PC-3 (cell line): ENCODE measurements at places on chromosomes 11 and 22. TPM values are rescaled to one million over a fixed set of nuclear protein-coding genes. Genes with fewer than 3 reads are reported as not detected.
A peak's percentile ranks its signal among the peaks of the same experiment; 100 is the strongest.

GRCh38 chr11:27204529-27204928, 158.5 kb downstream of the CCDC34 start:
- H3K27me3 ChIP-seq, result no peaks in the 10 kb centered on the region
- H3K4me3 ChIP-seq, result no peak overlapping the region
- no peaks in the 10 kb centered on the region for H3K36me3 ChIP-seq
- no peak overlapping the region for H3K27ac ChIP-seq
- DNase-seq, result peak; percentile 20

GRCh38 chr11:66242095-66242765, 26.2 kb upstream of the RAB1B start:
- H3K27ac ChIP-seq, result no peak overlapping the region
- H3K36me3 ChIP-seq, result peaks cover 8% of the 10 kb centered on the region; the same call in 1 of the 2 replicates
- no peak for DNase-seq
- H3K4me3 ChIP-seq, result no peak overlapping the region
- no peaks in the 10 kb centered on the region for H3K27me3 ChIP-seq

DNA sequence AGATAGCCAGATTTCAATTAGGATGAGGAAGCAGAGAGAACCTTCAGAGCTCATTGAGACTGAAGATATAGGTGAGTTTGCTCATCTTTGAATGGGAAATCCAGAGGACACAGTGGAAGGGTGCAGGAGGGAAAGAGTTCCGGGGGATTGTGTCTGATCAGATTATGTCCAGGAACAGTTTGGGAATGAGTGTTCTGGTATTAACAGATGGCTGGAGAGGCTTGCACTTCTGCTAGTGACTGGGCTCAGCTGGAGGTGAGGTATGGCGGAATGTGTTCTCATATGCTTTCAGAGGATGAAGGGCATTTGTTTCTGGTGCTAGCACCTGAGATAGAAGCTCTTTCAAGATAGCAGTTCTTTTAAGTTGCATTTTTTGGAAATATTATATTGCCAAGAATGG, 27.6 kb downstream of the ALKBH3 start:
- DNase-seq, result no peak
- no peaks in the 10 kb centered on the region for H3K4me1 ChIP-seq
- H3K27ac ChIP-seq, result no peak overlapping the region
- no peak overlapping the region for H3K4me3 ChIP-seq

DNA sequence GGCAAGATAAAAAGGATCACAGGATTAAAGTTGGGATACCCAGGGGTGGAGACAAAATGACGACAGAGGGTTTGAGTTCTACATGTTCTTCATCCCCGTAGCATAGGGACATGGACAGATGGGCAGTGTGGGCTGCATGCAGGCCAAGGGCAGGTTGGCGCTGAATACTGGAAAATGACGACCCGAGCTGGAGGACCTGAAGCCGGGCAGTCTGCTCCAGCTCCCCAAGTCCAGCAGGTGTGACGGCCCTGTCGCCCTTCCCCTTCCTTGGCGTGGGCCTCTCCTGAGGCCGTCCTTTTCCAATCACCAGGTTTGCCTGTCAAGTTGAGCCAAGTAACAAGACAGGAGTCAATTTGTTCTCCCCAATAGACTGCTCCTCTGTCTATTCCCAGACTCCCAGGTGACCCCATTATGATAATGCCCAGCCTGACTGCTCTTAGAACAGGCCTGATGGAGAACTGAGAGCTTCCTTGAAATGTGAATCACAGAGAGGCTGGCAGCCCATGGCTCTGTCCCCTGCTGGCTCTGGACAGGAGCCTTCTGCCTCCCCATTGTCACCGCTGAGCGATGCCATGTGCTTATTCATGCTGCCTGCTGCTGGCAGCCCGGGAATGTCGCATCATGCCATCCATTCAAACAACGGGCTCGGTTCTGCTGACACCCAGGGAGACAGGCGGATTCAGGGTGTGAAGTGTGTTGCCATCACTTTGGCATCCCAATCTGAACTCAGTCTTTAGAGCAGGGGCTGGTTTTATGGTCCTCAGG, 392.1 kb downstream of the NTM start:
- H3K4me3 ChIP-seq, result no peak overlapping the region
- H3K27me3 ChIP-seq, result peaks cover 51% of the 10 kb centered on the region
- no peak overlapping the region for H3K27ac ChIP-seq
- no peak for DNase-seq
- H3K36me3 ChIP-seq, result no peaks in the 10 kb centered on the region

DNA sequence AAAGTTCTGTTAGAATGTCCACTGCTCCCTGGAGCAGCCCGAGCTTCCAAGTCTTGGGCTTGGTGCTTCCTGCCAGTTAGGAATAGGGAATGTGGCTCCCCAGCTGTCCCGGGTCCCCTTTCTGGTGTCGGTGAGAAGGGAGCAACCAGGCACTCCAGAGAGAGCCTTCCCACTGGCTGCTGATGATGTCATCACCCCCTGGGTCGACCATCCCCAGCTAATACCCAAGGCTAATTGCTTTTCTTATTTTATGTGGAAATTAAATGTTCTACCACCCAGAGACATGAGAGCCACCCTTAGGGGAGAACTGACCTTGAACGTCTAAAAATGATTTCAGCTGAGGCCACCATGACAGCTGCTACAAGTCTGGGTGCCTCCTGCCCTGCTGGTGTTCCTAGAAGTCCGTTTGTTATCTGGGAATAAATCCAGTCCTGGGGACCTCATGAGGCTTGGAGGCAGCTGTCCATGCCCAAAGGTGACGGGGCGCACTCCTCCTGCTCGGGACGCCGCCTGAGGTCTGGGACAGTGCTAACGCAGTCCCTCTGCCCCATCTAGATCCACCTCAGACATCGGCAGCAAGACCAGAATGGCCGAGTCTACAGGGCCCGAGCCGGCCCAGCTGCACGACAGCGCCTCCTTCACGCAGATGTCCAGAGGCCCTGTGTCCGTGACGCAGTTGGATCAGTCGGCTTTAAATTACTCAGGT, 42.3 kb downstream of the C11orf91 start:
- H3K4me3 ChIP-seq, result no peak overlapping the region
- H3K36me3 ChIP-seq, result no peaks in the 10 kb centered on the region
- no peaks in the 10 kb centered on the region for H3K4me1 ChIP-seq
- H3K27me3 ChIP-seq, result no peaks in the 10 kb centered on the region
- no peak for DNase-seq

Gene POLD3
- 25.5 and 28.4 TPM in 2 replicates for total RNA-seq

DNA sequence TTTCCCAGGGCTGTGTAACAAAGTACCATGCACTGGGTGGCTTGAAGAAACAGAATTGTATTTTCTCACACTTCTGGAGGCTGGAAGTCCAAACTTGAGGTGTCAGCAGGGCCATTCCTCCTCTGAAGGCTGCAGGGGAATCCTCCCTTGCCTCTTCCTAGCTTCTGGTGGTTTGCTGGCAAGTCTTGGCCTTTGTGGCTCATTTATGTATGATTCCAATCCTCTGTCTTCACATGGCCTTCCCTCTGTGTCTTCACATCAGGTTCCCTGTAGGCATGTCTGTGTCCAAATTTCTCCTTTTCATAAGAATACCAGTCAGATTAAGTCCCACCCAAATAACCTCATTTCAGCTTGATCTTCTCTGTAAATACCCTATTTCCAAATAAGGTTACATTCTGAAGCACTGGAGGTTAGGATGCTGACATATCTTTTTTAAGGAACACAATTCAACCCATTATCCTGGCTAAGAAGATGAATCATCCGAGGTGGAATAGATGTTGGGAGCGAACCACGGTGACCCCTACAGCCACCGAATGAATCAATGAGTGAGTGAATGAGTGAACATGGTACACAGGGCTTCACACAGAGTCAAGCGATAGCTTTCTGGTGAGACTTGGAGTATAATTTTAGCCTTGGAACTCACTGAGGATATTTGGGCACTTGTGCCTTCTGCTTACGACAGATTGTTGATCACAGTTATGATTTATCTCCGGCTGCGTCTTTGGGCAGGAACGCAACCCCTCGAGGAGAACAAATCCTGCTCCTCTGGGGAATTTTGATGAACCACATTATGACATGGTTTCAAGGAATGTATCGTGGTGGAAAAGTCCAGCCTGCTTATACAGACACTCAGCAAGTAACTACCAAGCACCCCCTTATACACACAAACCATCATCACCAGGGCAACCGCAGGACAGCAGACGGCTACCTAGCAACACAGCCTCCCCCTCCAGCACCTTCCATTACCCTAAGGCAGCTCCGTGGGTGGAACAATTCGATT, 34.3 kb upstream of the MICAL2 start:
- H3K27me3 ChIP-seq, result no peaks in the 10 kb centered on the region
- peak overlapping the region; percentile 97 for H3K27ac ChIP-seq
- no peaks in the 10 kb centered on the region for H3K36me3 ChIP-seq
- peaks cover 38% of the 10 kb centered on the region for H3K4me1 ChIP-seq
- no peak overlapping the region for H3K4me3 ChIP-seq
- peak; percentile 52 for DNase-seq

Gene TSSK2
- 0.17 TPM in 1 of 2 replicates, not detected in the other for total RNA-seq

Gene EED
- 17.6 and 19.4 TPM in 2 replicates for total RNA-seq

DNA sequence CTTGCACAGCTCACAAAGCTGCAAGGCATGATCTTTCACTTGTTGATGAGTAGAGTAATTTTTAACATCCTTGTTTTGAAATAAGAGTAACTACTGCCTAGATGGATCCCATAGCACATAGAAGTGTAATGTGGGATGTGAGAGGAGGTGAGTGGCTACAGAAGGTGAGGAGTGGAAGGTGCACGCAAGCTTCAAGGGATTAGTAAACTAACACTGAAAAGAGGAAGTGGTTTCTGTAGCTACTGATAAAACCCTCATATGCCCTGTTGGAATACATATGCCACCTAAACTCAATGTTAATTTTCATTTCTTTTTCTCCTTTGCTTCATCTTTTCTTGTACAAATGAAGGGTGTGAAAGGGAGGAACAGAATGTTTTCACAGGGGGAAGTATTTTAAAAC, 22.0 kb upstream of the CTSC start:
- no peak for DNase-seq
- no peak overlapping the region for H3K27ac ChIP-seq
- peaks cover 36% of the 10 kb centered on the region for H3K4me1 ChIP-seq

DNA sequence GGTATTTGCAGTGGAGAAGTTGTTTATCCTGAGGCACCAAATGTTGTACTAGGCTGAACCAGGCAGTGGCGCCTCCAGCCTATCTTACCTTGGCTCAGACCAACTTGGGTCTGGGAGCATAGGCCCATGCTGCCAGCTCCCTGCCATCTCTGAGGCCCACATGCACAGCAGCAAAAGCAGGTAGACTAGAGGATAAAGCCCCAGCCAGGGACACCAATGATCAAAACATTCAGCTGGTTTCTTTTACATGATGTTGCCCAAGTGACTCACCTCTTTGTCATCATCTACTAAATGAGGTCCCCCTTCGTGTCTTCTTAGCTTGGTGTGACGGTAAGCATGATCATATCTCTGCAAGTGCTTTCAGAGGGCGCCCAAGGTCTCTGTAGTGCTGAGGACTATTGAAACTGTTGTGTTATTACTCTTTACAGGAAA, 112.1 kb upstream of the DRD2 start:
- no peaks in the 10 kb centered on the region for H3K36me3 ChIP-seq
- H3K27ac ChIP-seq, result no peak overlapping the region
- H3K4me3 ChIP-seq, result no peak overlapping the region
- H3K27me3 ChIP-seq, result peaks cover 10% of the 10 kb centered on the region; the same call in 1 of the 2 replicates
- DNase-seq, result peak; percentile 89

GRCh38 chr22:40258501-40258915, 80.8 kb downstream of the TNRC6B start:
- peaks cover 19% of the 10 kb centered on the region for H3K4me1 ChIP-seq
- no peak overlapping the region for H3K4me3 ChIP-seq
- peak; percentile 87 for DNase-seq
- H3K27me3 ChIP-seq, result no peaks in the 10 kb centered on the region
- peak overlapping the region; percentile 84 for H3K27ac ChIP-seq
- peaks cover 3% of the 10 kb centered on the region; the same call in 1 of the 2 replicates for H3K36me3 ChIP-seq

Gene ALX4
- total RNA-seq, result not detected in 2 replicates

GRCh38 chr11:117548876-117549275, 221.2 kb downstream of the CEP164 start:
- H3K27me3 ChIP-seq, result peaks cover 98% of the 10 kb centered on the region
- H3K4me1 ChIP-seq, result no peaks in the 10 kb centered on the region
- no peaks in the 10 kb centered on the region for H3K36me3 ChIP-seq
- no peak for DNase-seq
- H3K4me3 ChIP-seq, result no peak overlapping the region

- no peaks in the 10 kb centered on the region for H3K4me1 ChIP-seq
- no peaks in the 10 kb centered on the region for H3K27me3 ChIP-seq
- no peak overlapping the region for H3K27ac ChIP-seq
Measured at GRCh38 chr22:44183287-44183588, 2.5 kb downstream of the PARVG start.

- peaks cover 8% of the 10 kb centered on the region for H3K36me3 ChIP-seq
- no peak for DNase-seq
- peak overlapping the region; percentile 83 for H3K4me3 ChIP-seq
- no peaks in the 10 kb centered on the region for H3K27me3 ChIP-seq
- peak overlapping the region; percentile 30 for H3K27ac ChIP-seq
Measured at GRCh38 chr22:38872831-38873248, 824 bp upstream of the CBX6 start.

- H3K36me3 ChIP-seq, result peaks cover 25% of the 10 kb centered on the region
- DNase-seq, result no peak
- H3K4me3 ChIP-seq, result no peak overlapping the region
- H3K27me3 ChIP-seq, result no peaks in the 10 kb centered on the region
- no peaks in the 10 kb centered on the region for H3K4me1 ChIP-seq
Measured at GRCh38 chr11:20415432-20415831, 27.9 kb downstream of the PRMT3 start.

- DNase-seq, result no peak
- no peak overlapping the region for H3K27ac ChIP-seq
- no peaks in the 10 kb centered on the region for H3K27me3 ChIP-seq
- no peak overlapping the region for H3K4me3 ChIP-seq
- no peaks in the 10 kb centered on the region for H3K36me3 ChIP-seq
Measured at GRCh38 chr11:25339281-25339680, 842.4 kb downstream of the LUZP2 start.
